HEK293T (cell line): ENCODE measurements at places on chromosomes 3 and 15.

DNA sequence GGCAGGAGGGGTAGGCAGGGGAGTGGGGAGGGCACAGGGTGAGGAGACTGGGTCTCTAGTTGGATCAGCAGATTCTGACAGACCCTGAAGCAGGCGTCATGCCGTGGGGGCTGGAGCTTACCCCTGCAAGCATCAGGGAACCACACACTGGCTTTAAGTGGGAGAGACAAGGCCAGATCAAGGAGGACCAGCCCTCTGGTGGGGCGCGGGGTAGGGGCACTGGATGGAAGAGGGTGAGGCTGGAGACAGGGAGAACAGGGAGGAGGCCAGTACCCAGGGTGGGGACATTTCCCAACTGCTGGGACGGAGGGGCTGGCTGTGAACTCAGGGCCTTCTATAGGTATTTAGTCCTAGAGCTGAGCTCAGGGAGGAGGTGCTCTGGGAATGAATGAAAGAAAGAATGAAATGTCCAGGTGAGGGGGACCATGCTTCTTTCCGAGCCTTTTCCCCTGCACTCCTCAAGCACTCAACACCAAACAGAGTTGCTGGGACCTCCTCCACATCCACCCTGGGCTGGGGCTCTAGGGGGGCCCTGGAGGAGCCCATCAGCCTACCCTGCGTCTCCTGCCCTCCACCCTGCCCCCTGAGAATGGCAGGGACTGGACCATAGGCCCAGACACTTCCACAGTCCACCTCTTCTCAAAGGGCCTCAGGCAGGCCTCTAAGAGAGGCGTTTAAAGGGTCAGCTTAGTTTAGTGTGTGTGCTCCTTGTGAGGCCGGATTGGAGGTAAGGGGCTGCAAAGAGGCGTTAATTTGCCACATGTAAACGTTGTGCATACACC is 49.0 kb upstream of the FGD5 start:
- DNase-seq: no peak

GRCh38 chr15:81809543-81809942 is 236.3 kb downstream of the MEX3B start:
- DNase-seq: peak; percentile 34

DNA sequence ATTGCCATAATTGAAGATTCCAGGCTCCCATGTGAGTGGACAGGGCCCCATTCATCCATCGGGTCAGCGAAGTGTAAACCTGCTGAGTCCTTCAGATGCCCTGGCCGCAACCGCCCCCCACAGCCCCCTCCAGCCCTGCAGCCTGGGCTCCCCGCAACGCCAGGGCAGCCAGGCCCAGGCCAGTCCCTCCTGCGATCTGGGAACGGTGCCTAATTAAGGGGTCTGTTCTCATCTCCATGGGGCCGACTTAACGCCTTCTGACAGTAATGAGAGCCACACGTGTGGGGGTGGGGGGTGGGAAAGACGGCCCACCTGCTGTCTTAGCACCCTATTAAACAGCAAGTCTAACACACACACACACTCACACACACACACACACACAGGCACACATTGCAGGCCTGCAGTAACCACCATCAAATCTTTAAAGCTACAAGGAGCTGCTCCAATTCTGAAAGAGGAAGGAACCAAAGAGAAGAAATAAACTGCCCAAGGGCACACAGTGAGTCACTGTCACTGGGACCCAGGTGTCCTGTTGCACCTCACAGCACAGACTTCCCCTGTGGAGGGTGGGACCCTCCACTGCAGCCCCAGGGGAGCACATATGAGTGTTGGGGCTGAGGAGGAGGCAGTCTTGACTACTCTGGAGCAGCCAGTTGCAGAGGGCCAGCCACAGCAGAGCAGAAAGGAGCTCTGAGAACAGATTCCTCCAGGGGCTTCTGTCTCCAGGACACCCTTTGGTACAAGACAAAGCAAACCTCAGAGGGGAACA is 31.8 kb upstream of the HES1 start:
- DNase-seq: no peak

DNA sequence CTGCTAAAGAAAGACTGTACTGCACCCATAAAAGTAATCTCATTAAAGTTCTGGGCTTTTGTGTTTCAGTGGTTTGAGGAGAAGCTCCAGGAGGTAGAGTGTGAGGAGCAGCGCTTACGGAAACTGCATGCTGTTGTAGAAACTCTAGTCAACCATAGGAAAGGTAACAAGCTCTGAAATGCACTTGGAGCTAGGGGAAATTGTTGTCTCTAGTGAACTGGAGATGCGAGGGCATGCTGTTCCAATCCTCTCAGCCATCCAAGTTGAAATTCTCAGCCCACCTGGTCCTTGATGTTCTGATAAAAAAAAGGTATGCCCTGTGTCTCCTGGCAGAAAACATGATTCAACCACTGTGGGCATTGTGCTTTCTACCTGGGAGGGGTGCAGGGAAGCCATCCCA is 21.4 kb upstream of the SNX22 start:
- DNase-seq: no peak

DNA sequence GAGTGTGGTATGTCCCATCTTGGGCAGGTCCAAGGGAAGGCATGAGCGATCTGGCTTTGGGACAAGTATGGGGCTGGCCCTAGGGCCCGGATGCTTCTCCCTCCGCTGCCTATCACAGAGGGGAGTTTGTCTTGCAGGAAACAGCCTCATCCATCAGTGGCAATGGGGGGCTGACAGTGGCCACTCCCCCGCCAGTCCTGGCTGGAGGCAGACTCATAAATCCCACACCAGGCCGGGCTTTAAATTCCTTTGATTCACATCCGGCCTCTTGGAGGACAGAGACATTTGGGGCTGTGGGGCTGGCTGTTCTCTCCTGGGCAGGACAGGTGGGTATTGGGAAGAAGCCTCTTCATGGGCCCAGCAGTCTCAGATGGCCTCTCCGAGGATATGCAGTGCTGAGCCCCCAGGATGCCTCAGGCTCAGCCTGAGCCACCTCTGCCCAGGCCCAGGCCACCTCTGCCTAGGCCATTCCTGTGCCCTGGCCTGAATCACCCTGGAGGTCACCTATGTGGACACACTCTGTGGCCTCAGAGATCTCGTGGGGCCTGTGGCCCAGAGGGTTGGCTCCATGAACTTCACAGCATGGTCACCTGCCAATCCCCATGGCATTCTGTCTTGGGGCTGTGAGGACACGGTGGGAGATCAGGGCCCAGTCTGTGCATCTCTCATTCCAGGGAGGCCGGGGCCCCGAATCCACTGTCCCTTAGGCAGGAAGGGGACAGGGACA is 84.2 kb upstream of the GOLGA6L4 start:
- peak; percentile 12 for DNase-seq

DNA sequence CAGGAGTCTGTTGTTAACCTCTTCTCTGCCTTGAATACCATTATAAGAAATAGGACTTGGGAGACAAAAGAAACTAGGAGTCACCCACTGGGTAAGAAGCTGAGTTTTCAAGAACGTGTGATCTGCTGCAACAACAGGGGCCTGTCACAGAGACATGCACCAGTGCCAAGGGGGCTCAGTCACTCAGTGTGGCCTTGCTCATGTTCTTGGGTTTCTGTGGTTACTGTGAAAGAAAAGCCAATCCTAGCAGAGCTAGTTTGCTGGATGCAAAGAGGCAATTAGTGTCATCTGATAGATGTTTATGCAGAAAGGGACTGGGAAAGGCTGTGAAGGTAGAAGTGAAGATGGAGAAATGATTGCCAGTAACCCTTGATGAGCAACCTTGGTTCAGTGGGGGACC is 126.3 kb downstream of the IQCH start:
- no peak for DNase-seq

DNA sequence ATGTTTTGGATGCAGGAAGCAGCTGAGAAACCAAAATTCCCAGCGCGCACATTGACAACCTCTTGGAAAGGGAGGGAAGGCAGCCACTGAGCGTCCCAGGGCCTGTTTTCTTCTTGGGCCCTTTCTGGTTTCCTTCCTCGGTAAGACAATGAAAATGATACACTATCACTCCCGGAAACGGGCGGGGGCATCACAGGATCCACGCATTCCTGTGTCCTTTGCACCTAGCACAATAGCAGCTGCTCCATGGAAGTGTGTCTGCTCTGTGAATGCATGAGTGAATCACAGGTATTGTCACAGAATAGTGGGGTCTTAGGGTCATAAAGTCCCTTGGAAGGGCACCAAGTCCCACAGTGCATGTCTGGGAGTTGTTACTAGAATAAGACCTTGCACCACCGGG is 6.3 kb upstream of the ITPKA start:
- no peak for DNase-seq

DNA sequence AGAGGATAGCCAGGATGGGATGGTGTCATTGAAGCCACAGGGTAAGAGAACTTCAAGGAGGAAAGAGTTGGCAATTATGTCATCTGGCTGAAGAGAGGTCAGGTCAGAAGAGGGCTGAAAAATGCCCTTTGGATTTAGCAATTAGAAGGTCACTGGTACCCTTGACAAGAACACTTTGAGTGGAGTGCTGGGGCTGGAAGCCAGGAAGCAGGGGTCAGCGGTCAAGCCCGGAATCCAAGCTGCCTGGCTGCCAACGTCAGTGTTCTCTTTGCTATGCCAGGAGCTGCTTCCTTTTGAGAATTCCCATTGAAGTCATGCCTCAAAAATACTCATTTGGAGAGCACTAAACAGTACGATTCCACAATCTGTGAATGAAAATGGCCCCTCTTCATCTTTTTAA is 386.5 kb downstream of the SHQ1 start:
- no peak for DNase-seq

- no peak for DNase-seq
Measured at GRCh38 chr3:41148901-41149300, 50.4 kb upstream of the CTNNB1 start.

- DNase-seq: no peak
Measured at GRCh38 chr3:171792531-171792930, 17.8 kb downstream of the PLD1 start.

GRCh38 chr15:31563421-31563820 is 236.8 kb downstream of the KLF13 start:
- DNase-seq: no peak
